Effector memory CD8-positive, alpha-beta T cell (primary cell): ENCODE measurements at places on chromosomes 1 and 21.

- no peaks in the 10 kb centered on the region for H3K36me3 ChIP-seq
- no peak overlapping the region for H3K27ac ChIP-seq
- DNase-seq = no peak
- peaks cover 17% of the 10 kb centered on the region for H3K27me3 ChIP-seq
- no peak overlapping the region for H3K4me3 ChIP-seq
Measured at GRCh38 chr1:228900886-228901392, 165.7 kb downstream of the RHOU start.

GRCh38 chr1:43875331-43875730 lies 58.3 kb upstream of the ARTN start:
- no peak for DNase-seq
- no peaks in the 10 kb centered on the region for H3K36me3 ChIP-seq
- H3K27me3 ChIP-seq = no peaks in the 10 kb centered on the region
- H3K27ac ChIP-seq = no peak overlapping the region

GRCh38 chr1:33005838-33006421 lies 30.8 kb downstream of the AK2 start:
- no peak overlapping the region for H3K4me3 ChIP-seq
- no peak overlapping the region for H3K27ac ChIP-seq
- H3K4me1 ChIP-seq = peaks cover 6% of the 10 kb centered on the region
- no peak for DNase-seq
- peaks cover 24% of the 10 kb centered on the region for H3K36me3 ChIP-seq

GRCh38 chr1:35600593-35600992 lies 27.5 kb downstream of the TFAP2E start:
- peaks cover 1% of the 10 kb centered on the region for H3K4me1 ChIP-seq
- DNase-seq = no peak
- peaks cover 31% of the 10 kb centered on the region for H3K36me3 ChIP-seq
- H3K27ac ChIP-seq = no peak overlapping the region
- H3K4me3 ChIP-seq = no peak overlapping the region

DNA sequence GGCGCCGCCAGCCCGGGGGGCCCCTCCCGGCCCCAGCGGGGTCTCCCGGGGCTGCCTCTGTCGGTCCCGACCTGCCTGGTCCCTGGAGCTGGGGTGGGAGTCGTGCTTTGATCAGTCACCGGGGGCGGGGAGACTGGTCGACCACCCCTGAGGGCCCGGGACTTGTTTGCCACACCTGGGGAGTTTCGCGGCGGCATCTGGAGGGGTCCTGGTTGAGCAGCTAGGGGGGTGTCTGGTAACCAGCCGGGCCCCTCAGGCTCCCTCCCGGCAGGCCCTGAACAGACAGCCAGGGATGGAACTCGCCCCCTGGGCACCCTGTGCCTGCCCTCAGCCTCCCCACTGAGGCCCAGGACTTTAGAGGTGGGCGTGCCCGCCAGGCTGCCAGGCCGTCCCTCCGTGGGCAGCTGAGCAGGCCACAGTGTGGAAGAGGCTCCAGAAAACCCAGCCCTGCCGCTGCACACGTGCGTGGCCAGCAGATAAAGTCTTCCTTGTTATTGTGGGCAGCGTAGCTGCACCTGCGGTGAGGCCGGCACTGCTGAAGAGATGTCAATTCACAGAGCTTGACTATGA lies 13.3 kb upstream of the SAMD11 start:
- DNase-seq = no peak
- H3K36me3 ChIP-seq = peaks cover 8% of the 10 kb centered on the region
- no peak overlapping the region for H3K27ac ChIP-seq
- peaks cover 6% of the 10 kb centered on the region for H3K4me1 ChIP-seq
- no peak overlapping the region for H3K4me3 ChIP-seq

- no peak overlapping the region for H3K4me3 ChIP-seq
- H3K4me1 ChIP-seq = peaks cover 14% of the 10 kb centered on the region
- no peaks in the 10 kb centered on the region for H3K27me3 ChIP-seq
- no peak overlapping the region for H3K27ac ChIP-seq
- no peak for DNase-seq
Measured at GRCh38 chr1:165877940-165878556, 50.6 kb downstream of the UCK2 start.
